T-helper 1 cell (primary cell): ENCODE measurements at places on chromosomes 11 and 22.

- DNase-seq, result no peak
Observed at GRCh38 chr11:32198053-32198452, 107.2 kb downstream of the RCN1 start.

GRCh38 chr11:74726547-74727182, 4.6 kb downstream of the CHRDL2 start:
- DNase-seq, result peak; percentile 36

DNA sequence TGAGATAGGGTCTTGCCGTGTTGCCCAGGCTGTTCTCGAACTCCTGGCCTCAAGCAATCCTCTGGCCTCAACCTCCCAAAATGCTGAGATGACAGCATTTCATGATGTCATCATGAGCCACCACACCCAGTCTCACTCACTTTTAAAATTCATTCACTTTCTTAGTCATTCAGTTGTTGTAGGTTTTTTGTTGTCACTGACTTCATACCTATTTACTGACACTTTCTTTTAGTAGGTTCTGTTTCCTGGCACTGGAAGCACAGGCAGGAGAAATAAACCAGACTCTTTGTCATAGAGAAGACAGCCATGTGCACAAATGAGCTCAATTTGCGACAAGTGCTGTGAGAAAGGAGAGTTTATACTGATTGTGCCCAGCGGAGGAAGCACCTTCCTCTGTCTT, 10.5 kb downstream of the ART5 start:
- no peak for DNase-seq

GRCh38 chr11:117410238-117410637, 82.6 kb downstream of the CEP164 start:
- no peak for DNase-seq
